ENCODE measurements at places on chromosomes 2 and 18.

- no peak for DNase-seq
These were observed 33.8 kb downstream of the ACVR1 start for GRCh38 chr2:157842106-157842879.

GRCh38 chr2:226772389-226773179 lies 27.0 kb downstream of the IRS1 start:
- no peak for DNase-seq

GRCh38 chr2:50607721-50608120 lies 424.2 kb downstream of the NRXN1 start:
- DNase-seq, result no peak

GRCh38 chr2:187360286-187360685 lies 87.8 kb downstream of the CALCRL start:
- DNase-seq, result no peak

- DNase-seq, result no peak
These were observed 204.1 kb downstream of the CTIF start for GRCh38 chr18:48742706-48743475.

DNA sequence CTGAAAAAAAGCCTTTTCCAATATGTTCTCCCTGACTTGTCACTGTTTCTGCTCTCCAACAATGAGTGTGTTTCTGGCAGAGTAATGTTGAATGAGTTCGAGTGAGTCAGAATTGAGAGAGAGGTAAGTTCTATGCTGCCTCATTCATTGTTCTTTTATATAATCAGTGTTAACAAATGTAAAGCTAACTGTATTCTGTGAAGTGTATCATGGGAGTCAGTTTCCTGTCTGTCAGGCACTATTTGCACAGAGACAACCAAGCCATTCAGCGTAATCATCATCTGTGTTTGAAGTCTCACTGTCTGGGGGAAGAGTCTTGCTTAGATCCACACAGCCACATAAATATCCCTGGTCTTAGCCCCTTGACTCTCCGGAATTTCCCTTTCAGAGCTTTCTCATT lies 22.0 kb upstream of the UPP2 start:
- no peak for DNase-seq

- DNase-seq, result no peak
These were observed 304.0 kb downstream of the IRS1 start for GRCh38 chr2:226495466-226496272.

DNA sequence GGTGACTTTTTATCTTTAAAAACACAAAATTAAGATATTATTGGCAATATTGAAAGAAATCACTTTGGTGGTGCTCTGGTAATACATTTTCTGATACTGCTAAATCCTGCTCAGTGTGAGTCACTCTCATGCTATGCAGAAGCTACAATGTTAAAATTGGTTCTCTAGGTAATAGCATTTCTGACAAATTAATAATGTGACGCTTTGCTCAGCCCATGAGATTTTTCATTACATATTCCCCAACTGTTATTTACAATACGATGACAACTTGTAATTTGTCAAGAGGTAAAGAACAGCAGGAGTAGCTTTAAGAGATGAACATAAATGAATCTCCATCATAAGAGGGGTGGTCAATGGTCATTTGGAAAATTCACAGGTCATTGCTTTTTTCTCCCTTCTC lies 573.6 kb downstream of the TMEM182 start:
- no peak for DNase-seq

DNA sequence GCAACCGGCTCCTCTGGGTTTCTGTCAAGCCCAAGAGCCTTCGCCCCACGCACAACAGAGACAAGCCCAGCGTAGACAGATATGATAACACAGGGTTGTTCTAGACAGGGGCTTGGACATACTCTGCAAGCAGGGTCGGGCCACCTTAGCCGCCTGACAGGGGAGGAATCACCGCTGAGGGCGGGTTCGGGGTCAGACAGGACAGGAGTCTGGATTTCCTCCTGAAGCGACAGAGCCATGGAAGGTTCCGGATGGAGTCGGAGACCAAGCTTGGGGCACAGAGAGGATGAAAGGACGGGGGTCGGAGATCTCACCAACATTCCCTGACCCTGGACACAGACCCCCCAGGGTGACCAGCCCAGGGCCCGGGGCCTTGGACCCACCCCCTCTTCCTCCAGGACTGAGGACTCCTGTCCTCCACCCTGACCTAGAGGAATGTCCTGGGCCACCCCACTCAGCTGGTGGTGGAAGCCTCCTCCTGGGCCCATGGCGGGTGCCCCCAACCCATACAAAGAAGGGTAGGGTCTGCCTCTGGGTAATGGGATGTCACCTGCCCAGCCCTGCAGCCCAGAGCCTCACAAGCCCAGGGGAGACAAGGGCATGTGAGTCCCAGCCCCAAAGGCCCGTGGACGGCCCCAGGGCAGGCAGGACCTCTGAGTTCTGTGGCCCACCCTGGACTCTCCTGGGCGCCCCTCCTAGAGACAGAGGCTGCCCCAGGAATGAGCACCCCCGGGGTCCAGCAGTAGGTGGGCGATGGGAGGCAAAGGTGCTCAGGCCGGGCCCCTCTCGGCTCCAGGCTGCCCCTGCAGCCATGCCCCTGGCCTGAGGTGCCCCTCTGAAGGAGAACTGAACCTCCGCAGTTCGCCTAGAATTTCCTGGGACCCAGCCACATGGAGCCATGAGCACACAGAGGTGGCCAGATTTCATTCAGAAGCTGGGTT lies 44.1 kb upstream of the GPC1 start:
- no peak for DNase-seq

- no peak for DNase-seq
These were observed 359.4 kb upstream of the CWC22 start for GRCh38 chr2:180366481-180366880.

GRCh38 chr2:9967053-9967775 lies 15.7 kb downstream of the GRHL1 start:
- no peak for DNase-seq

DNA sequence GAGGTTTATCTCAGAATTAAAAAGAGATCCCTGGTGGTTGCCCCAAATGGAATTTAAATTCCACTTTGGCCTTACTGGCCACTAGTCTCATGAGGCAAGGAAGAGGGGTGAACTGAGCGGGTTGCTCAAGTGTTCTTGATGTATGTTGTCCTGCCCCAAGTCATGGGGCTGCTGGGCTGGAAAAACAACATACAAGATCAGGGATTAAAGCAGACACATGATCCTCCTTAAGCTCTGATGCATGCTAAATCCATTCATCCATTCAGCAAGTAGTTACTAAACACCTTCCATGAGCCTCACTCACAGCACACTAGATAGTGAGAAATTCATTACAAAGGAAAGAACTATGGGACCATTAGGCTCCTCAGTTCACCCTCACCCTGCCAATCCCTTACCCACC lies 196.3 kb downstream of the MREG start:
- no peak for DNase-seq

- DNase-seq, result no peak
These were observed 12.2 kb downstream of the RNASEH1 start for GRCh38 chr2:3545788-3546478.

DNA sequence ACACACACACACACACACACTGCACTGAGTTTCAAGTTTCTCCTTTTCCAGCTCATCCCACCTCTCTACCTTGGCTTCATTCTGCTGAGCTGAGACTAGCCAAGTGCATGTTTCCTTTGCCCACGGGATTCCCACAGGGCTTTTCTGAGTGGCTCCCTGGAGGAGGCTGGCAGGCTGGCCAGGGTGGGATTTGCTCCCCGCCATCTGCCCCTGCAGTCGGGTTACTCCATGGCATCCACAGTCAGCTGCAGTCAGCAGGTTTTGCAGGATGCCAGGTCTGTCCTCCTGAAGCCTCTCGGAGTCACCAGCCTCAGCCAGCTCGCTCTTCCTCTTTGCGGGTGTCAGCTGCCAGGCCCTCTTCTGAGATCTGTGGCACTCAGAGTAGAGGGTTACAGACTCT lies 783.7 kb upstream of the SOX11 start:
- DNase-seq, result peak; percentile 1

DNA sequence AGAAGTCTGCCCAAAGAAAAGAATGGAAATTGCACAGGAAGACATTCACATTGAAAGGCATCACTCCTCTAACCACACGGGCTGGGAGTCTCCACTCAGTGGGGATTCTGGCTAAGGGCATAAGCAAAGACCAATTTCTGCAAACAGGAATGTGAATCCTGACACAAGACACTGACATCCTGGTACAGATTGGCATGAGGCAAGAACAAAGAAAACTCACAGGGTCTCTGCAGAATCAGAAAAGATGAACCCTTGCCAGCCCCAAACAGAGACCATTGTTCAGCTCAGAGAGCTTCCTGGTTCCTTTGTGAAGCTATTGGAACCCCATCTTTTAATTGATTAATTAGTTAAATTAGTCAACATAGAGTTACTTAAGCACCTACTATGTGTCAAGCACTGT lies 82.3 kb downstream of the UPP2 start:
- DNase-seq, result no peak

DNA sequence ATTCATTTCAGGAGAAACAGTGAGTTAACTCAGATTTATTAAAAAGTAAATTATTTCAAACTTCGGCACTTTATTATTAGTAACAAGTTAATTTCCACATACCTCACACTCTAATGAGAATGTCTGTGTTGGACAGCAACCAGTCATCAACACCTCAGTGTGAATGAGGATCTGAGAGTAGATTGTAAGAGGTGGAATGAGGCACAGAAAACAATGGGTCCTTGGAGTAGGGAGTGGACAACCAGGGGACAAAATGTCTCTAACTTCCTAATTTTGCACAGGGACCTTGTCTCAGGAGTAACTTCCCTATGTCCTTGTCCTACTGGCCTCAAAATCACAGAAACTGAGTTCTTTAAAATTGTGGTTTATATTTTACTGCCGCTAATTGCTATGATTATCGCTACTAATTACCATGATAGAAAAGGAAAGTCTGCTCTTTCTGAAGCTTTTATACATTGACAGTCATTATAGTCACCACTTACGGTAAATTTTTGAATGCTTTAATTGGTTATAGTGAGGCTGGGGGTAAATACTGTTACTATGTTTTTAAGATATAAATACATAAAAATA lies 82.2 kb upstream of the LRPPRC start:
- DNase-seq, result no peak

GRCh38 chr2:142069251-142069888 lies 61.4 kb downstream of the LRP1B start:
- DNase-seq, result no peak

- DNase-seq, result no peak
These were observed 86.0 kb downstream of the TMEM247 start for GRCh38 chr2:46565364-46565763.

GRCh38 chr2:28046921-28047320 lies 156.4 kb downstream of the BABAM2 start:
- no peak for DNase-seq

DNA sequence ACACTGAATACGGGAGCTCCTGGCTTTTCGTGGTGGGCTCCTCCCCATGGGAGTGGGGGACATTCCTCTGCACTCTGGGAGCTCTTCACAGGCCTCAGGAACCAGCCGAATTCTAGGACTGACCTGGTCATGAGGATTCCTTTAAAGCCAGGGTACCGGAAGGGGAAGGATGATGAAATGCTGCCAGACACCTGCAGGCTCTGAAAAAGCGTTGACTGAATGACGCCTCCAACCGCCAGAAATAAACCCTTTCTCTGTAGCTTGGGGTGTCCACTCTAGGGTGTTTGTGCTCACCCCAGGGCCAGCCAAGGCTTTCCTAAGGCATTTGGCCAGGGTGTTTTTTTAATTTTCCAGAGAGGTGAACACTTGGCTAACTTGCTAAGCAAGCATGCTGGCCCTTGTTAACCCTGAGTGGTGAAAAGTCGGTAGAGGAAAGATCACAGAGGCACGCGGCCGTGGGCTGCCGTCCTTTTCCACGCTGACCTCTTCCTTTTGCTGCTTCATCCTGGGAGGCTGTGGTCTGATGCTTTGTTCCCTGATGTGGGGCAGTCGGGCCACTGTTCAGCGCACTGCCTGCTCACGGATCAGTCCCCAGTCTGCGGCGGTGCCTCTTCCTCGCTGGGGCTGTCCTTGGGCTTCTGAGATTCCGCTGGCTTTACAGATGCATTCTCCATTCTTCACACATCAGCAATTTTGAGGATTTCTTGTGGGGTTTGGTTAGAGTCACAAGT lies 32.0 kb downstream of the IMPA2 start:
- DNase-seq, result no peak

GRCh38 chr2:118062048-118062447 lies 26.2 kb upstream of the INSIG2 start:
- no peak for DNase-seq

DNA sequence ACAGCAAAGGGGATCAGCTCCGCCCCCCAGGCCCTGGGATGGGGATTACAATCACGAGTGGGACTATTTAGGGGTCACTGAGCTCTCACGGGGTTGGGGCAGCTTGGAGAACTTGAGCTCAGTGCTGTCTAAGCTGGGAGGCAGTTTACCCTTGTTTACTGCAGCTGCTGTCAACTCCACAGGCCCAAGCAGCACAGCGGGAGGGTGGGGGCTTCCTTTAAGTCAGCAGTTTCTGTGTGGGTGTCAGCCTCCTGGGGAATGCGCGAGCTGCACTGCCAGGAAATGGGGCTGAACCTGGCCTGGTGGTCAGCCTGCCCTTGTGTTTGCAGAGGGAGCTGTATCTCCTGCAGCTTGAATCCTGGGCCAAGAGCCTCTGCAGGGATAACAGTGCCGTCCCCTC lies 29.8 kb downstream of the TOGARAM2 start:
- DNase-seq, result no peak

- no peak for DNase-seq
These were observed 22.9 kb upstream of the TMEM87B start for GRCh38 chr2:112032224-112032586.

DNA sequence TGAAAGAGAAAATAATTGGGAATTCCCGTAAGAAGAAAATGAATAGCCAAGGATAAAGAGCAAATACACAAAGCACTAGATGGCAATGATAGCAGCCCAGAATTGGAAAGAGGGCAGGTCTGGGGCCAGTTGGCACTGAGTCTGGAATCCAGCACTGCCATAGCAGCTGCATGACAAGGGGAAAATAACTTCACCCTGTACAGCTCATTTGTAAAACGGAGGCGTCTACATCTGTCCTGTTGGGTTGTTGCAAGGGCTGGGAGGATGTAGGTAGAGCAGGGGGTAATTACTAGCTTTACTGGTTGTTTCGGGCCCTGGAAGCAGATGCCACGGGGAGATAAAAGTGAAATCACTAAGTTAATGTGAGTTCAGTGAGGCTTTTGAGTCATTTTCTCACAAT lies 110.0 kb upstream of the RASGRP3 start:
- no peak for DNase-seq

DNA sequence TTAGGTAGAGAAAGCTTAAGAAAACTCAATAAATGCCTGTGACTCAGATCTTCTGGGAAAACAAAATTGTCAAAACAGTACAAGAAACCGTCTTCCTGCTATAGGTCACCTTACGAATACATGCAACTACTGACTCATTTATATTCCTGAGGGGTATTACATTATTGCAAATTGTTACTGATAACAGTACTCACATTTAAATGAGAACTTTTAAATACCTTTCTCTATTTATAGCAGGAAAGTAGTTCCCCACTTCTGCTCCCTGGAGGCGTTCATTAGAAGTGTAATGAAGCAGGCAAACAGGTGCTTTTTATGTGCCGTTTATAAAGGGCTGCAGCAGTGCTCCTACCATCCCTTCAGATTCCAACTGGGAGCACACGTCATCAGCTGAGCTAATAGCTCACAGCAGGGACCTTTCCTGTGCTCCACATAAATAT lies 65.1 kb upstream of the RPRM start:
- peak; percentile 27 for DNase-seq

GRCh38 chr18:11398625-11399024 lies 210.8 kb upstream of the SLC35G4 start:
- no peak for DNase-seq

GRCh38 chr2:172342611-172343010 lies 84.8 kb upstream of the ITGA6 start:
- no peak for DNase-seq

GRCh38 chr18:49023938-49024803 lies 73.4 kb upstream of the SMAD7 start:
- DNase-seq, result no peak

- DNase-seq, result no peak
These were observed 23.7 kb upstream of the SCYGR1 start for GRCh38 chr2:227411320-227411989.
